Stomach (tissue), 19 donors: ENCODE measurements at places on chromosomes 4 and X. TPM values are rescaled to one million over a fixed set of nuclear protein-coding genes. Genes with fewer than 3 reads are reported as not detected.

The CT83 gene
- total RNA-seq, result not detected

The CT45A8 gene
- total RNA-seq, result not detected

The GAGE2A gene
- not detected for total RNA-seq

The FOXO4 gene
- total RNA-seq, result 8.1 TPM

The ATP5ME gene
- 47.8 TPM for total RNA-seq

The HERC3 gene
- 42.6 TPM for total RNA-seq

The NFKB1 gene
- 9.6 TPM for total RNA-seq

The DCAF12L1 gene
- not detected for total RNA-seq

The MMAA gene
- total RNA-seq, result 3.1 TPM

The TCEAL7 gene
- 17.0 TPM for total RNA-seq

The RENBP gene
- not detected for total RNA-seq

GRCh38 chr4:51885363-51885762 is 42.4 kb downstream of the DCUN1D4 start:
- H3K27ac ChIP-seq, result no peak overlapping the region
- H3K4me1 ChIP-seq, result no peaks in the 10 kb centered on the region
- no peaks in the 10 kb centered on the region for H3K27me3 ChIP-seq

DNA sequence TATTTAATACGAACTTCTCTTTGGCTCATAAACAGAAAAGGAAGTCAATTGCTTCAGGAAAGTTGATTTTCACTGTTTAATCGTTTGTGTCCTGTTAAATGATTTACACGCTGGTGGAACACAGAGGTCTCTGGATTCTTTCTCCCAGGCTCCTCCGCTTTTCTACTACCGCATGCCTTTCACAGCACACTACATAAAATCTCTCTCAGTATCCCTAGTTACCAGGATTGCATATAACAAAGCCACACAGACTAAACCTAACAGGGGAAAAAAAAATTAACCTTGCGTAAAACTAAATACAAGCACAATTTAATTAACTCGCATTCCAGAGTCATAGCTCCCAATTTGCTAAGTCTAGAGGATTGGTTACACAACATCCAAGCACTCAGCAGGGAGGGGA is 133.9 kb downstream of the CORIN start:
- no peak overlapping the region for H3K4me3 ChIP-seq
- H3K27ac ChIP-seq, result no peak overlapping the region
- no peaks in the 10 kb centered on the region for H3K27me3 ChIP-seq
- no peaks in the 10 kb centered on the region for H3K4me1 ChIP-seq
- DNase-seq, result no peak
- no peaks in the 10 kb centered on the region for H3K36me3 ChIP-seq

- peaks cover 71% of the 10 kb centered on the region for H3K4me1 ChIP-seq
- DNase-seq, result peak; percentile 18
- no peaks in the 10 kb centered on the region for H3K27me3 ChIP-seq
These were observed 1.2 kb downstream of the UGDH start for GRCh38 chr4:39525822-39526690.

DNA sequence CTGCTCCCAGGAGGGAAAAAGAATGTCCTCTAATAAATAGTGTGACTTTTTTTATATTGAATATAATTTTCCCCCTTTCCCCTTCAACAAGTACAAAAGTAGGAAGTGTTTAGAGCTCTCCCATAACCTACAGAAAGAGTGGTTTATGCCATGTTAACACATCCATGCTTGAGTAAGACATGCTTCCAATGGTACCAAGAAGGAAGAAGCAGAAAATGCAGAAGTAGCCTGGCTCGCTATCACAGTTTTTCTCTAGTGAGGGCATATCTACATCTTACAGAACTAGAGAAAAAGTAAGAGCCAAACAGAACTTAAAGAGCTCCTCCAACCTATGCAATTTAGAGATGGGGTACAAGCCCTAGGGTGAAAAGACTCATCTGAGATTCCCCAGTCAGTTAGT is 82.5 kb downstream of the ARHGEF9 start:
- H3K4me1 ChIP-seq, result no peaks in the 10 kb centered on the region
- H3K36me3 ChIP-seq, result peaks cover 47% of the 10 kb centered on the region
- no peak for DNase-seq
- no peak overlapping the region for H3K4me3 ChIP-seq
- peaks cover 2% of the 10 kb centered on the region for H3K27me3 ChIP-seq
- no peak overlapping the region for H3K27ac ChIP-seq

- no peaks in the 10 kb centered on the region for H3K36me3 ChIP-seq
- no peak overlapping the region for H3K27ac ChIP-seq
- no peaks in the 10 kb centered on the region for H3K27me3 ChIP-seq
- no peaks in the 10 kb centered on the region for H3K4me1 ChIP-seq
- H3K4me3 ChIP-seq, result no peak overlapping the region
These were observed 70.4 kb downstream of the FGFBP1 start for GRCh38 chr4:15868111-15868510.

DNA sequence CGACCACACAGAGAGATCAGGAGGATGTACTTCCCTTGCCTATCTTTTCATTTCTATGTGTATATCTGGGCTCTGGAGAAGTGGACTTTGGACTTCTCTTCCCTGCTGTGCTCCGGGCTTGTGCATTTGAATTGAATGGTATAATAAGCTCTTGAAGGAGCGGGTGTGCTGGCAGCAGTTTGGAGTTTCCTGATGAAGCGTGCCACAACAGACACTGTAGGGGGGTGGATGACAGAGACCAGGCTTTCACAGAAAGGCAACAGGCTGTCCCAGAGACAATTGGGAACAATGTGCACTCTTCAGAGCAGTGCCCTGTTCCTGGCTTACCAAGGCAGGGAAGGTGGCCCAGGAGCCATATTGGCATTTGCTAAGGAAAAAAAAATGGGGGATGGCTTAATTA is 170.1 kb downstream of the FRMPD4 start:
- H3K27ac ChIP-seq, result no peak overlapping the region
- no peak overlapping the region for H3K4me3 ChIP-seq
- no peaks in the 10 kb centered on the region for H3K36me3 ChIP-seq
- H3K4me1 ChIP-seq, result no peaks in the 10 kb centered on the region

DNA sequence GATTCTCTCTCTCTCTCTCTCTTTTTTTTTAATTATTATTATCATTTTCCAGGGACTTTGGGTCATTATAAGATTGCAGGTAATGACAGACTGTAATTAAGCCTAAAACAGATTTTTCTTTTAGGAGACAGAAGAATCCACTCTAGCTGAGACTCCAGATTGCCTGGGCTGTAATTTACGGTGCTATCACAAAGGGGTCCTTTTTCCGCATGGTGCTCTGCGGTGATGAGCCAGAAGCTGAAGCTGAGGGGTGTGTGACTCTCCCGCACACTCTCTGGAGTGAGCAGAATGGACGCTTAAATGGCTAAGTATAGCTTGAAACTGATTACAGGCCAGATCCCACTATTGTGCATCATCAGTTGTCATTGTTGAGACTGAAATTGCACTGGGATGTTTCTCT is 50.0 kb downstream of the LGI2 start:
- no peaks in the 10 kb centered on the region for H3K36me3 ChIP-seq
- H3K27ac ChIP-seq, result no peak overlapping the region
- no peak overlapping the region for H3K4me3 ChIP-seq
- peaks cover 10% of the 10 kb centered on the region for H3K4me1 ChIP-seq
- H3K27me3 ChIP-seq, result no peaks in the 10 kb centered on the region

GRCh38 chrX:37378830-37379229 is 29.7 kb downstream of the PRRG1 start:
- DNase-seq, result no peak
- no peaks in the 10 kb centered on the region for H3K4me1 ChIP-seq
- H3K27me3 ChIP-seq, result no peaks in the 10 kb centered on the region
- H3K4me3 ChIP-seq, result no peak overlapping the region
- no peaks in the 10 kb centered on the region for H3K36me3 ChIP-seq

GRCh38 chrX:150642423-150642822 is 50.8 kb upstream of the MTMR1 start:
- H3K4me3 ChIP-seq, result no peak overlapping the region
- no peak overlapping the region for H3K27ac ChIP-seq
- no peaks in the 10 kb centered on the region for H3K4me1 ChIP-seq
- DNase-seq, result no peak
- no peaks in the 10 kb centered on the region for H3K27me3 ChIP-seq

DNA sequence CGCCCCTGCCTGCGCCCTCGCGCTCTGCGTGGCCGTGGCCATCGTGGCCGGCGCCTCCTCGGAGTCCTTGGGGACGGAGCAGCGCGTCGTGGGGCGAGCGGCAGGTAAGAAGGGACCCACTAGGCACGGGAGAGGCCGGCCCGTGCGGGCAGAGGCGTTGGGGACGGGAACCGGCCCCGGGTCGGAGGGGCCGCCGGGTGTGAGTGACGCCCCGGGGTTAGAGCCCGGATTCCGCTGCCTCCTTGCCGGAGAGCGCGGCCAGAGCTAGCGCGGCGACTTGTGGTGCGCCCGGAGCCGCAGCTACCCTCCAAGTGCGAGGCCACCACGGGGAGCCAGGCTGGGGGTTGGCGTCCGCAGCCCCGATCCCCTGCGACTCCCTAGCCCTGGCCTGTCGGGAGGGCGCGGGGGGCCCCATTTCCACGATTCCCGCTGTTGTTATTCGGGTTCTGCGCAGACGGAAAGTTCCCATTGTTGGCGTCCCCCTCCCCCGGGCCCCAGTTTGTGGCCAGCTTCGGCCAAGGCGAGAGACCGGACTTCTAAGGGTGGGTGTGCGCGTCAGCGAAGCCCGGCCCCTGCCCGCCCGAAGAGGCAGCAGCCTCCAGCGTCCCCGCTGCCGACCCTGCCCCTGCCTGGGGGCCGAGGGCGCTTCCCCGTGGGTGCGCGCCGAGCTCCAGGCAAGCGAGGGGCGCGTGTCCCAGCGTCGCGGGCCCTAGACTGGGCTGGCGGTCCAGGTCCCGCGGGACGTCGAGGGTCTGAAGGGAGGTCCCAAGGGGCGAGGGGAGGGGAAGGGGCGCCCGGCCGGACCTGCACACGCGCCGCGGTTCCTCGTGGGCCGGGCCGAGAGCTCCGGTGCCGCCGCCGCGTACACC is 1.1 kb downstream of the FGFR3 start:
- peaks cover 73% of the 10 kb centered on the region for H3K27me3 ChIP-seq
- H3K4me3 ChIP-seq, result peak overlapping the region; percentile 62
- DNase-seq, result no peak
- peaks cover 33% of the 10 kb centered on the region for H3K4me1 ChIP-seq
- peak overlapping the region; percentile 3 for H3K27ac ChIP-seq

DNA sequence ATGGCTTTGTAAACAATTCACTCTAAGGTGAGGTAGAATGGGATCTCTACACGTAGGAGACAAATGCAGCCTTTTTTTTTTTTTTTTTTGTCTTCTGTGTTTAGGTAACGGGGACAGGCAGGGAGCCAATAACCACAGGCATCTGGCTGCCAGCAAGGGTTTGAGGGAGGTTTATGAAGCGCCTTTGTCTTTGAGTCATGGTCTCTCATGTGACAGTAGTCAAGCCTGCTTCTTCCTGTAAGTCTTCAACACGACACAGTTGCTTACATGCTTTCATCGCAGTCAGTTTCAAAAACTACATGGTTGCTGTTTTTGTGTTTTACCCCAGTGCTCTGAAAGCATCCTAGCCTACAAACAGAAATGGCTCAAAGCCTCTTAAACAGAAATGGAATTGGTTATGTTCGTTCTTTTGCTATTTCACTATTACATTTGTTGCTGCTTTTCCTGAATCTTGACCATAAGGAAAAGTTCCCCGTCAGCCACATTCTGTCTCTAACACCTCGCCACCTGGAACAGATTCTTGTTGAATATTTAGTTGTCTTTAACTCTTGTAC is 127.8 kb upstream of the METTL14 start:
- H3K4me1 ChIP-seq, result no peaks in the 10 kb centered on the region
- DNase-seq, result peak; percentile 2
- no peaks in the 10 kb centered on the region for H3K27me3 ChIP-seq
- no peaks in the 10 kb centered on the region for H3K36me3 ChIP-seq
- no peak overlapping the region for H3K27ac ChIP-seq

GRCh38 chr4:137532869-137533236 is 559 bp upstream of the PCDH18 start:
- H3K36me3 ChIP-seq, result no peaks in the 10 kb centered on the region
- H3K4me3 ChIP-seq, result peak overlapping the region; percentile 47
- no peaks in the 10 kb centered on the region for H3K27me3 ChIP-seq
- H3K4me1 ChIP-seq, result no peaks in the 10 kb centered on the region
- DNase-seq, result no peak

GRCh38 chr4:5887361-5888221 is 5.3 kb downstream of the CRMP1 start:
- H3K27me3 ChIP-seq, result peaks cover 33% of the 10 kb centered on the region
- peak overlapping the region; percentile 55 for H3K4me3 ChIP-seq
- H3K36me3 ChIP-seq, result no peaks in the 10 kb centered on the region
- H3K4me1 ChIP-seq, result peaks cover 28% of the 10 kb centered on the region
- H3K27ac ChIP-seq, result no peak overlapping the region
- DNase-seq, result no peak

GRCh38 chr4:149912000-149912399 is 96.4 kb upstream of the IQCM start:
- no peaks in the 10 kb centered on the region for H3K36me3 ChIP-seq
- H3K27me3 ChIP-seq, result no peaks in the 10 kb centered on the region
- no peak overlapping the region for H3K4me3 ChIP-seq
- no peaks in the 10 kb centered on the region for H3K4me1 ChIP-seq
- no peak overlapping the region for H3K27ac ChIP-seq
- DNase-seq, result no peak

- no peaks in the 10 kb centered on the region for H3K27me3 ChIP-seq
- H3K4me3 ChIP-seq, result peak overlapping the region; percentile 96
- H3K36me3 ChIP-seq, result peaks cover 6% of the 10 kb centered on the region
- H3K4me1 ChIP-seq, result peaks cover 65% of the 10 kb centered on the region
- DNase-seq, result no peak
- H3K27ac ChIP-seq, result peak overlapping the region; percentile 98
These were observed 1.1 kb downstream of the CTBP1 start for GRCh38 chr4:1247864-1248244.

GRCh38 chr4:87851953-87852352 is 19.2 kb downstream of the MEPE start:
- no peak overlapping the region for H3K4me3 ChIP-seq
- no peaks in the 10 kb centered on the region for H3K36me3 ChIP-seq
- peaks cover 12% of the 10 kb centered on the region for H3K4me1 ChIP-seq
- no peak overlapping the region for H3K27ac ChIP-seq
- peaks cover 8% of the 10 kb centered on the region for H3K27me3 ChIP-seq
- no peak for DNase-seq

- H3K27ac ChIP-seq, result peak overlapping the region; percentile 87
- H3K4me1 ChIP-seq, result peaks cover 2% of the 10 kb centered on the region
- peak overlapping the region; percentile 63 for H3K4me3 ChIP-seq
- no peaks in the 10 kb centered on the region for H3K36me3 ChIP-seq
- peak; percentile 59 for DNase-seq
- H3K27me3 ChIP-seq, result peaks cover 18% of the 10 kb centered on the region
These were observed 705 bp downstream of the RPS6KA3 start for GRCh38 chrX:20265726-20266681.

DNA sequence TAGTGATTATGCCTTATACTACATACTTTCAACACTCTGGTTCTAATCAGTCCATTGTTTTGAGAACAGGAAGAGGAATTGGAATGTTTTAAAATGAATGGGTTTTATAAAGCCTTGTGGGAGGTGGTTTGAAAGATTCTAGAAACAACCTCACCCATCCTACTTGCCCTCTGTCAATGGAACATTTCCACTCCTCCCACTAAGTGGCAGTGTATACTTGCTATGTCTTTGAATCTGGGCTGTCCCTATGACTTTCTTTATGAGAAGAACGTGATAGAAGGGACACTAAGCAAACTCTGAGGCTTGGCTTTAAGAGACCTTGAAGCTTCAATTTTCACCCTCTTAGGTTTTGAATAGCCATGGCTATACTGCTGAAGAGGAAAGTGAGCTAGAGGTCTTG is 611.2 kb downstream of the PPP4R3C start:
- H3K36me3 ChIP-seq, result no peaks in the 10 kb centered on the region
- H3K27ac ChIP-seq, result no peak overlapping the region
- no peaks in the 10 kb centered on the region for H3K4me1 ChIP-seq
- no peak for DNase-seq

GRCh38 chr4:28505064-28505463 is 1644.4 kb downstream of the STIM2 start:
- H3K36me3 ChIP-seq, result no peaks in the 10 kb centered on the region
- H3K27me3 ChIP-seq, result no peaks in the 10 kb centered on the region
- no peak for DNase-seq
- no peaks in the 10 kb centered on the region for H3K4me1 ChIP-seq
- no peak overlapping the region for H3K4me3 ChIP-seq
- H3K27ac ChIP-seq, result no peak overlapping the region
